ENCODE measurements at places on chromosomes 1 and 21.

DNA sequence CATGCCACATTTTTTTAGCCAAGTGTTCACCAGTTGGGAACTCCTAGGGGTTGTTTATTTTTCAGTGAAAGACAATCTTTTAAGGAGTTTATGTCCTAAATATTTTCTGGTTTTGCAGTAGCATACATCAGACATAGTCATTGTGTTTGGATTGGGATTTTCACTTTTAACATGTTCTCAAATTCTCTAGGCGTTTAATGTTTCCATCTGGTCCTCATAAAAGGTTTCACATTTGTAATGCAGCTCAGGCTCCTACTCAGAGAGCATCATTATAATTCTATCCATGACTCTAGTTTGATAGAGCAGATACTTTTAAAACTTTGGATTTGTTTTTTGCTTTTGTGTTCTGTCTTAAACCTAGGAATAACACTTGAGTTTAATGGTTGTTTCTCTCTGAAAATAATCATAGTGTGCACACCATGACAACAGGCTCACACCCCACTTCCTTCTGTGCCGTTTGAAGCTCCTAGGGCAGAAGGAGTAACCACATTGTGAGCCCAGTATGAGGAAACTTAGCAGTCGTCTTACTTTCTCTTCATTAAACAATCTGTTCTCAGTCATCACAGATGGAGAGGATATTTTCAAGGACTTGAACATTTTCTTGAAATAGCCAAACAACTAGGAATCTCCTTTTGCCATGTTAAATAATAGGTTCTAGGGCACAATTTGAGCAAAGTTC is 219.6 kb downstream of the PDE4B start:
- no peak for DNase-seq

GRCh38 chr1:213724640-213725536 is 262.9 kb upstream of the PROX1 start:
- no peak for DNase-seq

GRCh38 chr21:35828161-35828560 is 232.2 kb downstream of the SETD4 start:
- no peak for DNase-seq

GRCh38 chr1:87292684-87293493 is 35.8 kb upstream of the LMO4 start:
- peak; percentile 71 for DNase-seq

DNA sequence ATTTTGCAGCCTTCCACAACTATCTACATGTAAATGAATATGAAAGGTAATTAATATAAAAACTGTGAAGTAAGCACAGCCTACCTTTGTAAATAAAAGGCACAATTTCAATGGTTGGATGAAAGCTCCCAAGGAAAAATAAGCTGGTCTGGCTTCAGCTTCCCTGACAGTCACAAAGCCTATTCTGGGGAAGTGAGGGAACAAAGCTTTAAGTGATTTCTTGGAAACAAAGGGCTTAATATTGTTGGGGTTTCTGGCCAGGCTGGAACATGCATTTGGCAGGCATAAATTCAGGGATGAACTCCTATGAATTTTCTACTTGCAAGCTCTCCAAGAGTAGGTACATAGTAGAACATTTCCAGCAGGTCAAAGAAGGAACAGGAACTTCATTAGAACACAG is 17.3 kb downstream of the BCAS2 start:
- no peak for DNase-seq

DNA sequence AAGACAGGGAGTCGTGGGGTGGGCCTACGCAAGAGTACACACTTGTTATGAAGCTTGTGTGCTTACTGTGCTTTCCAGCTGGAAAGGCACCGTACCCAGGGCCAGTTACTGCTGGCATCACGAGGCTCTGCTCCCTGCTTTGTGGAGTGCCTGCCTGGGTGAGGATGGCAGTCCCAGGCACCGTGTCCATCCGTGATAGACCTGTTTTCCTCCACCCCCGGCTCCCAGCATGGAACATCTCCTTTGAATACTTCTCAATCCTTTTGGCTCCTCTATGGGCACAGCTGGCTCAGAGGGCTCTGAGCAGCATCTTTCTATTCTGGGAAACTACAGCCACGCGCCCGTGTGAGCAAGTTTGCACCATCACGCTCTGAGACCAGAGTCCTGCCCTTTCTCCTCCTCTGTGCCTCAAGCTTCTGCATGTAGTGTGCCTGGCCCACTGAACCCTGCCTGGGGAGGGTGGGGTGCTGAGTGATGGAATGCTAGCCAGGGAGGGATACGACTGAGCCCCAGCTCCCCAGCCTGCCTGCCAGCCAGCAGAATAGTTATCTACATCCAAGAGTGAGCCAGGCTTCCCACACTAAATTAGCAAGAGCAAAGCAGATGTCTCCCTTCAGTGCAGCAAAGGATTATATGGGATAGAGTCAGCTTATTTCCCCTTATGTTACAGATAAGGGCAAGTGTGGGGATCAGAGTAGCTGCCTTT is 7.1 kb upstream of the TNR start:
- DNase-seq, result no peak

DNA sequence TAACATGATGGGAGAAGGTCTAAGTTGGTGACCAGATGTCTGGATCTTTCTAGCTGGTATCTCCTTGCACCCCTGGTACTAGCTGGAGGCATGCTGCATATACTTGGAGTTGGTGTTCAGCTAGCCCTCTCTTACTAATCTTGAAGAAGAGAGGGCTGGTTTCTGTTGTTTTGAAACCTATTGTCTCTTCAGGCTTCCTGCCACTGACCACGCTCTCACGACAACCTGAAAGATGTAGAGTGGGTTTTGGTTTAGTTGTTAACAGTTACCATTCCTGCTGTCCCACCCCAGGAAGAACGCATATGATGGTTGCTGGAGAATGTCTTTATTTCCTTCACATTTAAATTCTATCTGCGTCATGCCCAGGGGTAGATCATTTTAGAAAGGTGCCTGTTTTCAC is 3.6 kb downstream of the MAN1C1 start:
- DNase-seq, result no peak

GRCh38 chr1:174964261-174964971 is 35.3 kb upstream of the CACYBP start:
- DNase-seq, result peak; percentile 88

DNA sequence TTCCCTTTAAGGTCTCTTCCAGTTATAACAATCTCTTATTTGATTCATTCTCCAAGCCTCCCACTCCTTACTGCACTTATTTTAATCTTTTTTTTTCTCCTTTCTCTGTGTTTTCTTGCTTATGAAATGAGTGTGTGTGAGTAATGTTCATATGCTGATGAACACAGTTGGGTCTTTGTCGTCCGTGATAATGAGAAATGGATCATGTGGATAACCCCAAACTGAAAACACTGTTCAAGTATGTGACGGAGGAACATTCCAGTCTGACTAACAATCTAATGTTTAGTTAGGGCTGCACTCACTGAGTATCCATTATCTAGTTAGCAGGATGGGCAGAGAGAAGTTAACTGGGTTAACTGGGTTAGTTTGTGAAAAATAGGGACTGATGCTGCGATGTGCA is 253.1 kb upstream of the DUSP10 start:
- no peak for DNase-seq

GRCh38 chr1:22652881-22653316 is at the start of gene C1QB:
Gene C1QB, plus strand, starts transcription at chr1:22653236. Its CDS starts 6,227 bp downstream, at chr1:22659463.
- DNase-seq, result no peak

DNA sequence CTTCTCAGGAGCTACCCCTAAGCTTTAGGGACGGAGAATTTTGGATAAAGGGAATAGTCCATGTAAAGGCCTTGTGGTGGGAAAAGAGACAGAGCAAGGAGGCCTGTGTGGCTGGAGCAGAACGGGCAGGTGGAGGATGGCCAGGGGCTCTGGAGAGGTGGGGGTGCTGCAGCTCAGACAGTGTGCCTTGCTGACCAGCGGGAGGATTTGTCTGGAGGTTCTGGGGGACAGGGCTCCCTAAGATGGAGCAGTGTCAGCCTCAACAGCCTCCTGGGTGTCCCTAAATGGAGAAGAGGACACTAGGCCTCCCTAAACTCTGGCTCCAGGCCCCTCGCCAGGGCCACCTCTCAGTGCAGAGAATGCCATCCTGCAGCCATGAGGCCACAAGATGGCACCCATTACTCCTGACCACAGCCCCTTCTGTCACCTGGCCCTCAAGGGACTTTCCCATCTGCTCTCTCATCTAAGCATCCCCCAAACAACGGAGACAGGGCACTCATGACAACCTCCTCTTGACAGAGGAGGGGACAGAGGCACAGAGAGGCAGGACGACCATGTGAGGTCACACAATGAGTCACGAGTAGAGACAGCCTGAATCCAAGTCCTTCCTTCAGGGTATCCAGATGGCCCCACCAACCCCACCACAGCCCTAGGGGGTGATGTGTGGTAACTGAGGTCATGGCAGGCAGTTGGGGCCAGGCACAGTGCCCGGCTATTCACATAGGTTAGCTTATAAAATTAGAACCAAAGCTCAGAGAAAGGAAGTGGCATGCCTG is 94.7 kb downstream of the DMRTB1 start:
- DNase-seq, result no peak

GRCh38 chr1:151556052-151556451 is 15.9 kb downstream of the TUFT1 start:
- DNase-seq, result no peak
